Natural killer cell treated with Interleukin-12 subunit alpha and Interleukin-12 subunit beta and Interleukin-15 and Interleukin-18, amount 100 ng/mL, for 72 hours (primary cell): ENCODE measurements at places on chromosomes 2 and 18.
A peak's percentile ranks its signal among the peaks of the same experiment; 100 is the strongest.

- no peak for DNase-seq
These were observed 128.7 kb upstream of the L3MBTL4 start for GRCh38 chr18:6543330-6543908.

- DNase-seq, result no peak
These were observed 26.2 kb upstream of the NAGK start for GRCh38 chr2:71042287-71042686.

DNA sequence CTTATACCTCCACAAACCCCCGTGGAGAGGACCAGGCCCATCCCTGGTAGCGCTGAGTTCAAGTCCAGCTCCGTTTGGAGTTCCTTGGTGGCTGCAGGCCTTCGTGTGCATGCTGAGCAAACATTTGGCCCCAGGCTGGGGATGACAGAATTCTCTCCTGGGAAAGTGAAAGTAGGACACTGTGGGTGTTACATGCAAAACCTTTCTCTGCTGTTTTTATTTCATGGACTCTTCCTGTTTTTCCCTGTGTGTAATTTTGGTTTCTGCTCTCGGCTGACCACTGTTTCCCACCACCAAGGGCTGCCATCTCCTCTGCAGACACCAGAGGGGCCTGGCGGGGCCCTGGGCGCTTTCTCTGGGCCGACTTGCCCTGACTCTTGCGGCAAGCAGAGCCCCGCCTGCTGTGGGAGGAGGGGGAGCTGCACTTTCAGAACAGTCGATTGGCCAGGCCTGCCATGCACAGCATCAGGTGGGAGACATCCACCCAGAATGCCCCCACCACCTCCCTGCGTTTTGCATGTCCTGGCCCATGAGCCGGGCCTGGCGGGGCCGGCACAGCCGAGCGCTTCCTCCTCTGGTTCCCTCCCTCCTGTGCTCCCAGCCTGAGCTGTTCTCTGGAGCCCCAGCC is 102.4 kb downstream of the CABLES1 start:
- no peak for DNase-seq

DNA sequence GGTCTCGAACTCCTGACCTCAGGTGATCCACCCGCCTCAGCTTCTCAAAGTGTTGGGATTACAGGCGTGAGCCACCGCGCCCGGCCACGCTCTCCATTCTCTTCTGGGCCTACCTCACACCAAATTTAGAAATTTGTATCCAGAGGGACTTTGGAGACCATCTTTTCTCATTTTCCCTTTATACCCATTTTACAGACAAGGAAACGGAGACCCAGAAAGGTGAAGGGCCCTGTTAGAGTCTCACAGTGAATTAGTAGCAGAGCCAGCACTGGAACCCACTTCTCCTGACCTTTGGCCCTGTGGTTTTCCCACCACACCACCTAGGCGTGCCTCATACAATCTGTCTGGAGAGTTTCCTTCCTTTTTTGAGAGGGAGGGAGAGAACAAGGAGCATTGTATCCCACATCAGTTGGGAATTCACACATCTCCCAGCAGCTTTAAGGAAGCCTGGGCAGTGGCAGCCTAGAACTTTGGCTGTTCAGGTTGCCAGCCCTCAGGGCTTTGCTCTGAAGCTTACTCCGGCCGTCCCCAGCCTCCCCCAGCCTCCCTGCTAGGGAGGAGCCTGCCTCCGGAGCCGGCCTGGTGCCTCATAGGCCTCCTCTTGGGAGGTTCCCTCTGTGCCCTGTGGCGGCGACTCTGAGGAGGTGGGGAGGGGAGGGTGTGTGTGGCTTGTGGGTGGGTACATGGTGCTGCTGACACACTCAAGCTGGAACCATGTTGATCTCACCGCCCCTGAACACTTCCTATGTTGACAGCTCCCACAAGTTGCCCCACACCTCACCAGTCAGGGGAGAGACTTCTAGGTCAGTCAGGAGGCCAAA is 13.8 kb downstream of the FOSL2 start:
- peak; percentile 88 for DNase-seq

DNA sequence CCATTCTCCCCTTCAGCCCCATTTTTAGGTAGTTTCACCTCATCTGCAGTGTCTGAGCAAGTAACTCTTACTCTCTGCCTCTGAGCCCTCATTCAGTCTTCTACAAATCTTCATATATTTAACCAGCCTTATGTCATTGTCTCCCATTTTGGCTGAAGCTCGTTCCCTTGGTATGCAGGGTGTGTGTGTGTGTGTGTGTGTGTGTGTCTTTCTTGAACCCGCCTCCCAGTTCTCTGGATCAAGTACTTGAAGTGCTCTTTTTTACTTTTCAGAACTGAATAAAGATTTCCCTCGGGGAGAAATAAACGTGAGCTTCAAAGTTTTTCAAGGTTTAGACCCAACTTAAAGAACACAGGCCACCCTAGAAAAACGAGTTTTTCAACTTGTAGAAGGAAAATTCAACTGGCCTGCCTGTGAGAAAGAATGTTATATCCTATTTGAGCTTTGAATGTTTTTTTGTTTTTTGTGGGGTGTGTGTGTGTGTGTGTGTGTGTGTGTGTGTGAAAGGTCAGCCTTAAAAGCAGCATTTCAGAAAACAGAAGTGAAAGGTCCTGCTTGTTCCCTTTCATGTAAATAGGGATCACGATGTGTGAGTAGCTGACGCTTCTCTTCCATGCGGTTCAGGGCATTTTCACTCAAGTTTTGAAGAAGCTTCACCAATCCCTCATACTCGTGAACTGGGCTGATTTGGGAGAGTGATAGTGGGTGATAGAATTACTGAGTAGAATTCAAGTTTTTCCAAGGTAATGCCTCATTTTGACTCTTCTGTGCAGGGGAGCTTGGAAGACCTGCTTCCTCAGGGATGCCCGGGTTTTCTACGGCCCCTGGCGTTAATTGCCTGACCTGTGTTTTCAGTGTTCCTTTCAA is 50.6 kb upstream of the EML6 start:
- DNase-seq, result no peak

- DNase-seq, result no peak
These were observed 143.2 kb downstream of the TPGS2 start for GRCh38 chr18:36685580-36685979.

DNA sequence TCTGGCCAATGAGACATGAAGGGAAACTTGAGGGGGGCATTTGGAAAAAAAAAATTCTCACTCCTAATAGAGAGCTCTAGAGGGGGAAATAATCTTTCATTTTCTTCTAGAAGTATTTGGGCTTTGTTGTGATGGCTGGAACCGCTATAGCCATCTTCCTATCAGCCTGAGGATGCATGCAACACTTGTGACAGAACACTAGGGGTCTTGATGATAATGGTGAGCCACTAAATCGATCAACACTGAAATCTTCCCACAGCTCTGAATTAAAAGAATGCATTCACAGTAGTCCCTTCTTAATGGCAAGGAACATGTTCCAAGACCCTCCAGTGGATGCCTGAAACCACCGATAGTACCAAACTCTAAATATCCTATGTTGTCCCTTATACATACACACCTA is 325.3 kb downstream of the LNPK start:
- DNase-seq, result no peak

GRCh38 chr18:40832362-40832761 is 1122.7 kb upstream of the PIK3C3 start:
- DNase-seq, result no peak

GRCh38 chr2:29113891-29114321 is 1.3 kb upstream of the CLIP4 start:
- no peak for DNase-seq

GRCh38 chr18:32437100-32437834 is 33.4 kb downstream of the GAREM1 start:
- no peak for DNase-seq

- DNase-seq, result no peak
These were observed 157.4 kb downstream of the FHOD3 start for GRCh38 chr18:36454848-36455458.

- no peak for DNase-seq
These were observed 686.0 kb upstream of the DDX18 start for GRCh38 chr2:117128461-117128860.

- no peak for DNase-seq
These were observed 48.9 kb downstream of the CHST9 start for GRCh38 chr18:27136208-27136535.

GRCh38 chr2:163736433-163737189 is 803 bp upstream of the FIGN start:
- DNase-seq, result no peak

DNA sequence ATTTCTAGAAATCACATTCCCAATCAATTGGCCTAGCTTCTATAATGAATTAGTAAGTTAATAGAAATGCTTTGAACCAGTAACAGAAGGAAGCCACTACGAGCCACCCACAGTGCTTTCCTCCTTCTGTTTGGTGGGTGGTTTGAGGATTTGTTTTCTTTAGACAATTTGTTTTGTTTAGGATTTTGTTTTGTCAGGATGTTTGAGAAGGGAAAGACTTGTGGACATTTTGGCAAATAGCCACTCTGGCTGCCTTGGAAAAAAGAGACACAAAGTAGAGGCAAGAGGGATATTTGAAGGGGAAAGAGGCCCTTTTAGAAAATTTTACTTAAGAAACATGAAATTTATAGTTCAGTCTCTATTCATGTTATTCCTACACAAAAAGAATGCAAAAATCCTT is 47.7 kb downstream of the TANK start:
- no peak for DNase-seq

DNA sequence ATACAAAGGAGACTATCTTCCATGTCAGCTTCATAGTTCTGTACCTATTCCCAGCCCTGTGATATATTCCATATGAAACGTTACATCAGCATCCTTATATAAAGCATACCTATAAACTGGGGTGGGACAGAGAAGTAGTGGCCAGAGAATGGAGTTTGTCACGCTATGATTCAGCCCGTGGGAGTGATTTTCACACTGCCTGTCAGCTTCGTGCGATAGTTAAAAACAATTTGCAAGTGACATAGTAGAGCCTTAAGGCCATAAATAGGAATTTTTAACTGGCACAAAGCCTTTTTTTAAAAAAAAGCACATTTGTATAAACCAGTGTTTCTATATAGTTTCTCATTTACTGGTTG is 30.2 kb downstream of the PKP4 start:
- DNase-seq, result no peak

DNA sequence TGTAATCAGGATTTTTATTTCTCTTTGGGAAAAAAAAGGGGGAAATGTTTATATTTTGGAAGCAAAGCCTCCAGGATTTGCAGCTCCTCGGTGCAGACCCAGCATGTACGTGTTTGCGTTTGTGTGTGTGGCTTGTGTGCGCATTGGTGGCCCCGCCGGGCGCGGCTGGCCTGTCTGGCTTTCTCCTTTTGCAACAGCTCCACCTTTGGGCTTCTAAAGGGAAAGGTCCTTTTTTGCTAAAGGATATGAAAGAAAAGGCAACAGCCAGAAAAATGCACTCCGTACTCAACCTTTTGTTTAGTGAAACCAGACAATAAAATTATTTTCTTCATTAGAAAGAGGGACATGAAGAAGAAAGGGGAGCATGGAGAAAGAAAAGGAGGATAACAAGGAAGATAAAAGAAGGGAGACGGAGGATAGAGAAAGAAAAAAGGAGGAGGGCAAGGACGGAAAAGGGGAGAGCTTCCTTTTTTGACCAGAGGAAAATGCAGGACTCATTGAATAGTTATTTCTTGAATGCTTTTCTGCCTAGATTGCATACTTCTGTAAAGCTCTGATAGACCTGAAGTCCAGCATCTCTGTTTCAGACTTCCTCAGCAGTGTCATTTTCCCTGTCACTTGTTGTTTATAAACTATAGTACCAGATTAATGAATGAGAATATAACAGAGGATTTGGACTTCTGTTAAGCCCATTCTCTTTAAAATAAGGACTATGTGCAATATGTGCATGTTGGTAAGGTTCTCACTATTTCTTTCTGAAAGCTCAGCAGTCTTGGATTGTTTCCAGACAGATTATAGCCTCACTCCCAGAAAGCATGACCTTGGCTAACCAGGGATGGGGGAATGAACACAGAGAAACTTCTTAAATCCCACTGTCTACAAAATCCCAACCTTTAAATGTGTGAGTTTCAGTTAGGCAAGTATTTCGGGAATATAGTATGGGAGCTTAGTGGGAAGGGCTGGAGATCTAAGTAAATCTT is 563.1 kb upstream of the PIK3C3 start:
- no peak for DNase-seq

- no peak for DNase-seq
These were observed 35.2 kb downstream of the WDPCP start for GRCh38 chr2:63553049-63553448.

DNA sequence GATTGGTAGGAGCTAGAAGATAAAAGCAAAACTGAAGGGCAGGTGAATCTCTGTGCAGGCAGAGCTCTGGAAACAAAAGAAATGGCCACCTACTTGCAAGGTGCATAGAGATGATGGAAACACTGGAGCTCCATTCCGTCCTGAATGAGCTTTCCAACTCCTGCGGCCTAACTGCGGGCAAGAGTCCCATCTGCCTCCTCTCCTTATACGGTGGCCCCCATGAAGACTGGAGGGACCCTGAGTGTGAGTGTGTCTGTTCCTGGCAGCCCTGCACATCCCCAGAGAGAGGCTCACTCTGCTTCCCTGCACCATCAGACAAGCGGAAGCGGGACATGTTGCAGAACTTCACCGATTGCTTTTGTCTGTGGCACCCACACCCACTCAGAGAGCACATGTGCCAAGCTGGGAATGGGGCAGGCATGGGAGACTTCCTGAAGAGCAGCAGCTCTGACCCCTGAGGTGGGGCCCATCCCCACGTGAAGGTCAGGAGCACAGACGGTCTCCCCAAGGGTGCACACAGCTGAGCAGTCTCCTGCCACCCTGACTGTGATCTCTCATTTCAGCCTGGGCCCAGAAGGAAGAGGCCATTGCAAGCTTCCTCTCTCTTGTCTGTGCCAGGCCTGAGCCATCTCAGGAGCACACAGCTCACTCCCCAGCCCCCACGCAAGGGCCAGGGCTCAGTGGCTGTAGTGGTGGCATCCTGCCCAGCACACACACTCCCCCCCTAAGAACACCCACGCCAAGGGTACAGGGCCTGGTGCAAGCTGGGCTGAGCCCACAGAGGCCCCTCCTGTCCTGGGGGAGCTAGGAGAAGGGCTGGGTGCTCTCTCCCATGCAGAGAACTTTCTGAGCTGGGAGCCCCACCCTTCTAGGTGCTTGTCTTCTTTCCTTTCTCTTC is 75.3 kb downstream of the STPG4 start:
- peak; percentile 32 for DNase-seq

- no peak for DNase-seq
These were observed 210.6 kb downstream of the IKZF2 start for GRCh38 chr2:212940816-212941215.

GRCh38 chr2:203549406-203549805 is 14.3 kb upstream of the RAPH1 start:
- DNase-seq, result no peak

GRCh38 chr2:169653636-169654035 is 40.6 kb downstream of the CFAP210 start:
- no peak for DNase-seq
